ENCODE measurements at places on chromosomes 3 and 15.
A peak's percentile ranks its signal among the peaks of the same experiment; 100 is the strongest.

DNA sequence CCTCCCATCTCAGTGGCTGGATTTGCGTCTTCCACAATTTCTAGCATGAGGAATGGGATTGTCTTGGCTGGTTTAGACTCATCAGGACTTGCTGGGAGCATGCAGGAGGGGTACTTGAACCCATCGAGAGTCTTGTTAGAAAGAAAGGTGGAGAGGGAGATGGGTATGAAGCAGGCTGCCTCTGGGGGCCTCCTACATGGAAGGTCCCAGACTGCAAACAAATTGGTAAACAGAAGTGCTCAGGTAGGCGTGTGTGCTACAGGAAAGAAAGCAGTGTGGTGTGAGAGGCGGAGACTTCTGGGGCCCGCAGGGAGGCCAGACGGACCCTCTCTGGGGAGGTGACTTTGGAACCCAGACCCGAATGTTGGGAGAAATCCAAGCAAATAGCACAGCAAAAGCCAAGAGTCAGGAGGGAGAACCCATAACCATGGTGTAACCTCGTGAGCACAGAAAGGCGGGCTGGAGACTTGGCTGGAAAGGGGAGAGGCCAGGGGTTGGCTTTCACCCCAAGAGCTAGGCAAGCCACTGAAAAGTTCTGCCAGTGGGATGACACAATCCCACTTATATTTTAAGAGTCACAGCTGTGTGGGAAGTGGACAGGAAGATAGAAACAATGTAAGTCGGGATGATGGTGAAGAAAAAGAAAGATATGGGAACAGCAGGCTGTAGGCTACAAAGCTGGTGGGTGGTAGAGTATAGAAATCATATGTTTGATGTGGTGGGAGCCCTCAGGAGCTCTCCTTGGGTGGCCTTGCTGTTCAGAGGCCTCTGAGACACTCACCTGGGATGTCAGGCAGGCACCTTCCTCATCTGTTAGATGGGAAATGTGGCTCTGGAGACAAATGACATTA, 130.1 kb upstream of the PRR20G start:
- no peak for DNase-seq

- no peak for DNase-seq
These were observed 130.4 kb downstream of the ZNF385D start for GRCh38 chr3:21620511-21621155.

DNA sequence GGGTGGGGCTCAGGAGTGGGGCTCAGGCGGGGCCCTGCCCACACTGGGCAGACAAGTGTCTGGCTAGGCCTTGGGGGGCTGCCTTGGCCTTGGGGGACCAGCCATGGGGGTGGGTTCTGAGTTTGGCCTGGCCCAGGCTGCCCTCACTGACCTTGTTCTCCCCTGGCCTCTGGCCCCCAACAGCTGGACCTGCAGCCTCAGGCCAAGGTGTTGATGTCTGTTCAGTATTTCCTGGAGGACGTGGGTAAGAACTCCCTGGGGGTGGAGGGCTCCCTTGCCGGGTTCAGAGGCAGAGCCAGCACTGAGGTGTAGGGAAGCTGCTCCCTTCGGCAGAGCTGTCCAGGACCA, 20.0 kb downstream of the PRKCD start:
- no peak for DNase-seq

- no peak for DNase-seq
These were observed 82.8 kb downstream of the SMAD3 start for GRCh38 chr15:67148196-67148701.

GRCh38 chr3:164848923-164849322, 229.4 kb downstream of the SI start:
- no peak for DNase-seq

DNA sequence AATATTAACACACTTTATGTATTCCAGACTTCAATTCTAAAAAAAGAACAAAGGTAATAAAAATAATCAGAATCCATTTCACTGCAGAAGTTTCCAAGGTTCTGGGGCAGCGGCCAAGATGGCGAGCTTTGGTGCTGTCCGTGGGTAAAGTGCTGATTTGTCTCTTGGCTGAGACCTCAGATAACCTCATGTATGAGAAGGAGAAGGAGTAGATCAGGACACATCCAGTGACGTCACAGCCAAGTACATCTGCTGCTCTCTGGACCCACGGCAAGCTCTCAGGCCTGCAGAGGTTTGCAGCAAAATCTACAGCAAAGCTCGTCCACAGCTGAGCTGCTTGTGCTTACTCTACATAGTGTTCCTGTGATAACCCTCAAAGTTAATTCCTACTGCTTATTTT, 165.7 kb downstream of the MAGI1 start:
- no peak for DNase-seq

- no peak for DNase-seq
These were observed 64.7 kb downstream of the OXSM start for GRCh38 chr3:25854635-25855034.

DNA sequence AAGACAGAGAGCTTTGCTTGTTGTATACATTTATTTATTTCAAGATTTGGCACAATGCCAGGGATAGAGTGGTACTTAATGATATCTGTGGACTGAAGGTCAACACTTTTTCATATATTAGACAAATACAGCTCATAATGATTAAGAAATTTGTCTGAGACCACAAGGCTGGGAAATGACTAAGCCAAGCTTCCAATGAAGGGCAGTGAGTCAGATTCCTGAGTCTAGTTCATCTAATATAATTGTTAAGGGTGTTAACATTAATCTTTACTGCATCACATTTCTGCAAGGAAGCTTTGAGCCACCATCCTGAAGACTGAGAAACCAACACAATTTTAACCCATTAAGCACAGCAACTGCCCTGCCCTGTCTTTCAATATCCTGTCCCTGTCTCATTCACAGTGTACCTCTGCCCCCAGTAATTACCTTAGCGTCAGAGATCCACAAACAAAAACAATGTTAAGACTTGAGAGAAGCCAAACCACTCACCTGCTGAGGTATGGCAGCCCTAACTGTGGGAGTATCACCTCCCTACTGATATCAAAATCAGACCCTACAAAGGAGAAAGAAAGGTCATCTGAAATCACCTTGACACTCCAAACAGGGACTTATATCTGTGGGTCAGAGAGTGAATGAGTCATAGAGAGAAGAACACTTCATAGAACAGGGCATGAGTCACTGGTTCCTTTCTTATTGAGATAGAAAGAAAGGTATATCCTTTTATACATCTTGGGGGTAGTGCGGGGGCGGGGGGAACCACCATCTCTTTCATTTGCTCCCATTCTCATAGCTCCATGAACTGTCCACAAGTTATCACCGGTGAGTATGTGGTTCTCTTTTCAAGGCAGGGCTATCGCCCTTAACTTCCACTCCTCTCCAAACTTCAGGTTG, 74.7 kb downstream of the MAGI1 start:
- DNase-seq = no peak

- no peak for DNase-seq
These were observed 82.0 kb downstream of the GPR156 start for GRCh38 chr3:120203016-120203415.

- no peak for DNase-seq
These were observed 252.8 kb downstream of the NTRK3 start for GRCh38 chr15:88003541-88004327.

GRCh38 chr3:128808672-128809071, 70.7 kb upstream of the ACAD9 start:
- DNase-seq = no peak

- no peak for DNase-seq
These were observed 191.3 kb downstream of the XXYLT1 start for GRCh38 chr3:195079636-195080035.

- peak; percentile 10 for DNase-seq
These were observed 780 bp downstream of the TIPARP start for GRCh38 chr3:156674911-156675829.

DNA sequence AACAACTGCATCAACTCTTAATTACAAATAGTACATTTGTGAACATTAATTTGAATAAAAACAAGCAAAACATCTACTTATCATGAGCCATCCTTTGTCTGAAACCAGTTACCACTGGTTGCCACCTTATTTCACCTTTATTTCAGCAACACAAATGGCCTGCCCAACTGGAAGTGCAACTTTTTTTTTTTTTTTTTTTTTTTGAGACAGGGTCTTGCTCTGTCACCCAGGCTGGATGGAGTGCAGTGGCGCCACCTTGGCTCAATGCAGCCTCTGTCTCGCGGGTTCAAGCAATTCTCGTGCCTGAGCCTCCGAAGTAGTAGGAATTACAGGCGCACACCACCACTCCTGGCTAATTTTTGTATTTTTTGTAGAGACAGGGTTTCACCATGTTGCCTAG, 13.1 kb downstream of the WDR82 start:
- DNase-seq = no peak

DNA sequence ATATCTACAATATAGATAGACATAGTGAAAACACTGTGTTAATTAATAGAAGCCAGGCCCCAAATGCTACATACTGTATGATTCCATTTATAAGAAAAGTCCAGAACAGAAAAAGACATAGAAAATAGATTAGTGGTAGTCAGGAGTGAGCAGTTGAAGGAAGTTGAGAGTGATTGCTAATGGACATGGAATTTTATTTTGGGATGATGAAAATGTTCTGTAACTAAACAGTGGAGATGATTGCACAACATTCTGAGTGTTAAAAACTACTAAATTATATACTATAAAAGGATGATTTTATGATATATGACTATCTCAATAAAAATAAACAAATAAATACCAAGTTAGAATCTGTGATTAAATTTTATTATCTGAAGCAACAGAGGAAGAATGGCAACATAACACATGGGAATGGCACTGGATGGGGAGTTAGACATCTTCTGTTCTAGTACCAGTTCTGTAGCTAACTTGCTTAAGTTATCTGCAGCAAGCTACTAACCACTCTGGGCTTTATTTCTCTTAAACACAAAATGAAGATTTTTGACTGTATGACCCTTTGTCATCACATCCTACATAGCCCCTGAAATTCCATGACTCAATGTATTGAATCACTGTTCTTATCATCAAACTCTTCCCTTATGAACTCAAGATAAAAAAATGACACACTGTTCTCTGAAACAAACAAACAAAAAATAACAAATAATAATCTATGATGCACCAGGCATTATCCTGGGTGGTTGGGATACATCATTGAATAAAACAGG, 612.7 kb downstream of the TBL1XR1 start:
- no peak for DNase-seq

DNA sequence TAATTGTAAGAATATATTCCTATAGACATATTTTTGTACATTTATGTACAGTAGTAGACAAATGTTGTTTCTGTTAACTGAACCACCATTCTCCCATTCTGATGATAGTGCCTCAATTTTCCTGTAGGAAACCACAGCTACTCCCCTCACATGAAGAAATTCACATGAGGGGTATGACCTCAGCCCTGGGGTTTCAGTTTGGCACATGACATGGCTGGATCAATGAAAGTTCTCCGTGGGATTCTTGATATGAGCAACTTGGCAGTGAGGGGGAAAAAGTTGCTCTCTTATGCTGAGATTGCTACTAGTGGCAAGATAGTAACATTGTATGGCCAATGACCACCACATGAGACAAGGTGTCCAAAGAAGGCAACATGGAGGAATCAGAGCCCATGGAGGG, 1090.3 kb upstream of the CFAP20DC start:
- no peak for DNase-seq

DNA sequence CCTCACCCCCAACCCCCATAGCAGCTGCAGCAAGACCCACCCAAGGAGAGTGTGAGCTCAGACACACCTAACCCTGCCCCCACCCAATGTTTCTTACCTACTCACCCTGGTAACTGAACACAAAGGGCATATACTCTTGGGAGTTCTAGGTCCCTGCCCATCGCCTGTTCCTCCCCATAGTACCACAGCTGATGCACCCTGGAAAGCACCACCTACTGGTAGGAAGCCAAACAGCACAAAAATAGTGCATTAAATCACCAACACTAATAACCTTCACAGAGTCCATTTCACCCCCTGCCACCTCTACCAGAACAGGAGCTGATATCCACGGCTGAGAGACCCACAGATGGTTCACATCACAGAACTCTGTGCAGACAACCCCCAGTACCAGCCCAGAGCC, 245.2 kb downstream of the EFHB start:
- no peak for DNase-seq

- no peak for DNase-seq
These were observed 4.1 kb downstream of the LINS1 start for GRCh38 chr15:100597862-100598261.

GRCh38 chr3:37179144-37179967, 5.0 kb upstream of the LRRFIP2 start:
- DNase-seq = no peak

- no peak for DNase-seq
These were observed 261.0 kb downstream of the PYDC2 start for GRCh38 chr3:191721990-191722389.

DNA sequence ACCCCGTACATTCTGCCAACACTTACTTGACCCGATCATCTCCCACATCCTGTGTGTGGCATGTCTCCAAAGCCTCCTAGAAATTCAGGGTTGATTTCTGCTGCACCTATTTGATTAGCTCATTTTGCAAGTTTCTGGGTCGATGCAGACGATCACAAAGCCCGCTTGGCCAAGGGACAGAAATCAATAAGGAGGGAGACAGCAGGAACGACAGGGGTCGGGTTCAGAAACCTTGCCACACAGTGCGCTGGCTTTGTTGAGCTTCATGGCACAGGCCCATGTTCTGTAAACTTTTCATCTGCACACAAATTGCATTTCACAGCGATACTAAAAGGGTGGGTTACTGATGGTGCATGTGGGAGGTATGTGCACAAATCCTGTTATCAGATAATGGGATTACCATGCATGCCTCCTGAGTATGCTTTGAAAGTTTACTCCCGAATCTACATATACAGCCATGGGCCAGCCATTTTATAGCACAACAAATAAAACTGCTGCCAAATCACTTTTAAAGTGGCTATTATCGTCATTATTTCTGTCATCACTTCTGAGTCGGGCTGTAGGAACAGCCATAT, 95.9 kb upstream of the ATP11B start:
- DNase-seq = no peak

DNA sequence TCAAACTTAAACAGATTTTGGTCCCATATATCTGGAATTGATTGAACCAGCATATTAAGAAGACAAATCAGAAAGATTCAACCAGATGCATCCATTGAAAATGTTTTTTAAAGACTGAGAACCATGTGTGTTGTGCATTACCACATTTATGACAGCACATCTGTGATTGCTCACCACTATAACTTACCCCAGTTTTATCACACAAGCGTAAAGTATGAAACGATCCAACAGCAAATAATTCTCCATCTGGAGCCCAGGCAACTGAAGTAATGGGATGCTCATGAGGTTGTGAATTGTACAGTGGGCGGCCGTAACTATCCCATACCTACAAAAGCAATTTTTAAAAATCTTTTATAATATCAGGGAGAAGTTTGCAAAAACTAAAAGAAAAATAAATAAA, 43.2 kb downstream of the IFT80 start:
- DNase-seq = no peak

GRCh38 chr15:66673410-66674322, 28.4 kb upstream of the SMAD6 start:
- DNase-seq = no peak

DNA sequence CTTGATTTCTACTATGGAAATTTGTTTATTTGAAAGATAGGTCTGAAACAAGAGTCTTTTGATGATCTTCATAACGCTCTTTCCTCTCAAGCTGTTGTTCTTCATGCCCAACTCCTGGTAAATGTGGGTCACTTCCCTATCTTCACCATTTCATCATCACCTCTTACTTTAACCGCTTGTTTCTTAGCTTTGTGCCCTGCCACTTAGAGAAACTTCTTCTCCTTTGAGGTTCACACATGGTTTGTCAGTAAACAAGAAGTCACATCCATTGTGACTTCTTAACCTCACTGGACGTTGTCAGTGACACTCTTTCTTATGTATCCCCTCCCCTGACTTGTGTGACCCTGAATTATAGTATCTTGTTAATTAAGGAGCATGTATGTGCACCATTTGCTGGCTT, 16.9 kb upstream of the P2RY13 start:
- no peak for DNase-seq
